ENCODE measurements at places on chromosomes 4 and X.

GRCh38 chrX:55648434-55648833, 25.2 kb downstream of the FOXR2 start:
- DNase-seq: no peak

DNA sequence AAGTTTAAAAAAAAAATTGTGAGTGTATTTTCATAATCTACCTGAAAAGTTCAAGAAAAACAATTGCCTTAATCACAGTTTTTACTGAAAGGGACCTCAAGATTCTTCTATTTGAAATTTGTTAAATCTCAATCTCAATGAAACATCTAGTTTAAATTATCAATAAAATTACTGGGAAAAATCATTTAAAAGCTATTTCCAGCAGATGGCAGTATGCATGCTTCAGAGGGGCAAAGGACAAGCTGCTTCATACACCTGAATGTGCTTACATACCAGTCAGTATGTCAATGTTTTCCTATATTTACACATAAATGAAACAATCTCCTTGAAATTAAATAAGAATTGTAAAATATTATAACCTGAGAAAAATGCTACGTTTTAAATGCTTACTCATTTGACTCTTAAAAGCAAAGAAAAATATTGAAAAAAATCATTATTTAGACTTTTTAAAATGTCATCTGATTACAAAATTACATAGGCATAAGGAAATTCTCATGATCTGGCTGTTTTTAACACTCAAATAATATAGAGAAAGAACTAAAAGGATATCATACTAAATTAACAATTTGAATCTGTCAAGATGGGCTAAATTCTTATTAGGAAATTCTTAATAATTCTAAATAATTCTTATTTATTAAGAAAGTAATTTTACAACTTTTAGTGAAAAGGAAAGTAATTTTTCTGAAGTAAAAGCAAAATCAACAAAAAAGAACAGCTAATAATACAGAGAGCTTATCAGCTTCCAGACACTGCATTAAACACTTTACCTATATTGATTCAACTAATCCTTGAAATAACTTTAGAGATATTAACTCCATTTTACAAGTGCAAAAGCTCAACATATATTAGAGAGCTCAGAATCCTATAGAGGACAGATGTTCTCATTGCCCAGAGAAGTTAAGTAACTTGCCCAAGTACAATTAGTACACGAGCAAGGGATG, 242.1 kb downstream of the ADAMTS3 start:
- no peak for DNase-seq

DNA sequence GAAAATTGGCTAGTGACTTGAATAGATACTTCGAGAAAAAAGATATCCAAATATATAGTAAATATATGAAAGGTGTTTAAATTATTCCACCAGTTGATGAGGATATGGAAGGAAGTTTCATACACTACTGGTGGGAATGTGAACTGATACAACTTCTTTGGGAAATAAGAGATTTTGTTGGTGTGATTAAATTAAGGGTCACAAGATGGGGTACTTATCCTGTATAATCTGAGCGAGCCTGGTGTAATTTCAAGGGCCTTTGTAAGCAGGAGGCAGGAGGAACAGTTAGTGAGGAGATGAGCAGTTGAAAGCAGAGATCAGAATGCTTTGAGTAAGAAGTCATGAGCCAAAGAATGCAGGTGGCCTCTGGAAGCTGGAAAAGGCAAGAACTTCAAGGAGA, 192.2 kb downstream of the KCTD8 start:
- no peak for DNase-seq

DNA sequence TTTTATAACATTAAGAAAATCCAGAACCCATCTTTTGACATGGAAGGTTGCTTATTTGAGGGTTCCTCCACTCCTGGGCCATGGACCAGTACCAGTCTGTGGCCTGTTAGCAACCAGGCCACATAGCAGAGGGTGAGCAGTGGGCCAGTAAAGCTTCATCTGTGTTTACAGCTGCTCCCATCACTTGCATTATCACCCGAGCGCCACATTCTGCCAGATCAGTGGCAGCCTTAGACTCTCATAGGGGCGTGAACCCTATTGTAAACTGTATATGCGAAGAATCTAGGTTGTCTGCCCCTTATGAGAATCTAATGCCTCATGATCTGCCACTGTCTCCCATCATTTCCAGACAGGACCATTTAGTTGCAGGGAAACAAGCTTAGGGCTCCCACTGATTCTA, 58.6 kb downstream of the NDST4 start:
- DNase-seq: no peak

GRCh38 chr4:15327311-15328298, 100.2 kb upstream of the C1QTNF7 start:
- DNase-seq: no peak
